Psoas muscle (tissue), 8 donors: ENCODE measurements at places on chromosomes 6 and 20.

DNA sequence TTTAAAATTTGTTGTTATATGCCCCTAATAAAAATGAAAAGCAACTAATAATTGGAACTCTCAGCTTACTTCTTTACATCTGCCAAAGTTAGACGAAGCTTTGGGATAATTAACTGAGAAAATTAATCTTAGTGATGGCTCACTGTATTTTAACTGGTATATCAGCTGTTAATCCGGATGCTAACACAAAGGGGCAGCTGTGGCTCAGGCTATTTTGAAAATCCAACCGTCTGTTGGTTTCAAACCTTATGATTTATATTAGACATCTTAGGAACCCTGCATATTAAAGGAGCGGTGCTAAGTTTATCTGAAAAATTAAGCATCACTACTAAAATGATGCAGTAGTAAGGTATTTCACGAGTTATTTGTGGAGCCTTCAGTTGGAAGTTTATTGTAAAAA, 96.6 kb downstream of the AKAP7 start:
- DNase-seq = no peak

DNA sequence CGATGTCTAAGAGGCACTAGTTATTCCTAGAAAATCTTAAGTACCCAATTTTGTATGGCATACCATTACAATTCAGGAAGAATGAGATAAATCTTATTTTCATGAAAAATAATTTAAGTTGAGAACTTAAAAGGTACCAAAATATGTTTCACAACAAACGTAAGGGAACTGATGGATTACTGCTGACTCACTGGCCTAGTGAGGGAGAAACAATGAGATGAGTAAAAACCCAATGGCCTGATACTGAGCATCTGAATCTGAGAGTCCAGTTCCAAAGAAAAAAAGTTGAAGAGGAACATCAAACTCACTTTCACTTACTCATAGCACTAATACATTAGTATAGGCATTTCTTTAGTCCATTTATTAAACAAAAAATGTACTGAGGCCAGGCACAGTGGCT, 56.0 kb downstream of the MDN1 start:
- no peak for DNase-seq

GRCh38 chr6:159126590-159126989, 42.6 kb upstream of the FNDC1 start:
- peak; percentile 86 for DNase-seq

- DNase-seq = no peak
Measured at GRCh38 chr6:10405513-10405900, 9.4 kb downstream of the TFAP2A start.

GRCh38 chr20:11728937-11729336, 188.8 kb upstream of the BTBD3 start:
- DNase-seq = no peak

DNA sequence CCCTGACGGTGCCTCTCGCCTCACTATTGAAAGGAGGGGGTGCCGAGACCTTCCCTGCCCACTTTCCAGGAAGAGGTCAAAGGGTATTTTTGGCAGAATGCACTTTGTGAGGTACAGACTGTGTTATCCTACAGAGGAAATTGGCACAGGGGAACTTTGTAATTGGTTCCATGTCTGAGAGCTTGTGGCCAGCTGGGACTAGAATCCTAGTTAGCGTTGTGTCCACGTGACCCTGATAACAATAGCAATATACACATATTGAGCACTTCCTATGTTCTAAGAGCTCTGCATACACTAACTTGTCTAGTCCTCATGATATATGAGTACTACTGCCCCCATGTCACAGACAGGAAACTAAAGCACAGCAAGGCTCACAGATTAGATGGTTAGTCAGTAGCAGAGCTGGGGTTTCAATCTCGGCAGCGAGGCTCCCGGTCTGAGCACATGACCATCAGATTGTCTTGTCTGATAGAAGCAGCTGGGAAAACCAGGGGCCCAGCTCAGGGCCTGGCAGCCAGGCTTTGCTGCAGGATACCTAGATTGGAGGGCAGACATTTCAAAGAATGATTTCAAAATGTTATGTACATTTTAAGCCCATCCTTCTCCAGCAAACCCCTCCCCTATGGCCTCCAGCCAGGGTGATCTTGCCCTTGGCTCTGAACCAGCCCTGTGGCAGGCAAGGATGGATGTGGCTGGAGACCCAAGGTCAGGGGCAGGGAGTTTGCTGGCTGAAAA, 1.4 kb downstream of the MAPK13 start:
- DNase-seq = peak; percentile 39

DNA sequence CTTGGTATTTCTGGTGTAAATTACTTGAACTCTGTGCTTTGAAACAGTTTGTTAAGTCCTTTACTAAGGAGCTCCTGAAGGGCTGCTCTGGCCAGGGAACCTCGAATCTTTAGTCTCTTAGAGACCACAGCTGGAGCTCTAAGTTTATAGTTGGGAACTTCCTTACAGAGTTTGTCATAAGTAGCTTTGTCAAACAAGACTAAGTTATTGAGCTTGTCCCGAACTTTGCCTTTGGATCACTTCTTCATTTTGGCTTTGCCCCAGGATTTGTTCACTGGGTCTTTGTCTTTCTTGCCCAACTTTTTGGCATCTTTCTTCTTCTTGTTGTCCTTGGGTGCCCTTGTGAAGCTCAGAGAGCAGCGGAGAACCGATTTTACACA, 64.8 kb downstream of the FAM50B start:
- no peak for DNase-seq

DNA sequence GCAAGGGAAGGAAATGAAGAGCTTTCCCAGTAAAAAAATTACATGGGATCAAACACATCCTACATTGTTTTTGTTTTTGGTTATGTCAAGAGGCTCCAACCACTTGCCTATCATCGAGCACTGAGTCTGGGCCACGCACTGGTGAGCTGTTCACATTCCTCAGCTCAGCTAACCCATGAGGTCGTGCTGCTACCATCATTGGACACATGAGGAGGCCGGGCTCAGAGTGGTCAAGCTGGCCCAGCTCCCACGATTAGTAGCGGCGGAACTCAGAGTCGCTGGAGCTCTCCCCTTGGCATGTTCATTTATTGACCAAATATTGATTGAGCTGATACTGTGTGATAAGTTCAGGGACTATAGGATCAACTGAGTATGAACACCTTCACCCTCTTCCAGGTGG, 164.9 kb downstream of the CDH26 start:
- DNase-seq = no peak

DNA sequence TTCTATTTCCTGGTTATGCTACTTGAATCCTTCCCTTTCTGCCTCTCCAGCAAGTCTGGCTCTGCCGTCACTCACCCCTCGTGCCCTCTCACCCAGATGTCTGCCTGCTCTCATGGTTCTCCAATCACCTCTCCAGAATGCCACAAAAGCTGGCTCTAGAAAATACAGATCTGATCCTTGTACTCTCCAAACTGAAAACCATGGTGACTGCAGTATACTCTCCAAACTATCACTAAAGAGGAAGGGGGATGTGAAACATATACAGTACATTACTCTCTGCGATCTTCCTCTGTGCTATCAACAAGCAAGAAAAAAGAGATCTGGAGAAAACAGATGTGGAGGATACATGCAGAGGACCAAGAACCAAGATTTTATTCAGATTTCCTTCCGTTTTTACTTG, 91.1 kb downstream of the ATXN1 start:
- peak; percentile 20 for DNase-seq

- no peak for DNase-seq
Measured at GRCh38 chr6:68726992-68727391, 91.9 kb downstream of the ADGRB3 start.

DNA sequence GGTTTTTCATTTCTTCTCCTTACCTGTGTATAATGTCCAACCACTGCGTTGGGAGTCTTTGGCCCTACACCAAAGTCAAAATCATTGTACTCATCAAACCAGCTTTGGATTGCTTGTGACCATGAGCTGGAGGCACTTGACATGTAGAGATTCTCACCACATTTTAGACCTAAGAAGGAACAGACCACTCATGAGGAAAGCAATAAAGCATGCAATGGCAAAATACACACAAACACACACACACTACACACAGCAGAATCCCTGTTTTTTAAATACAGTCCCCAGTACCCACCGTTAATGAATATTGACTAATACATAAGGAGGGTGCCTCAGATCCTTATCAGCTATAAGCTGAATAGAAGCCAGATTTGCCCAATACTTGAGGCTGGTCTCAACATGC, 10.5 kb downstream of the CRISP3 start:
- DNase-seq = no peak

DNA sequence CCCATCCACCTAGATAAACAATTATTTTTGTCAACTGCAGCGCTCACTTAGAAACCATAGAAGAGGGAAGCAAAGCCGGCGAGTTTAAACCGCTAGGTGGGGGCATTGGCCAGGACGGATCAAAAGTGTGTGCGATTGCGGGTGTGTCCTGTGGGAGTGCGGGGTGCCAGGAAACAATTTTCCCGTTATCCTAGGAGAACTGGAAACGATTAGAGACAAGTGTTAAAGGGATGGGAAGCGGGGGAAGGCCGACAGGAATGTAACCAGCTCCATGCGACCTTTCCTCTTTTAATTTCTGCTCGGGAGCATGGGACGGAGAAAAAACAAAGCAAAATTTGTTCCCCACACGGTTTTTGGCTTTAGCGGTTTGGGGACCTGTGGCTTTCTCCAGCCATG, 2.8 kb upstream of the HTR1B start:
- DNase-seq = peak; percentile 48
